ENCODE measurements at places on chromosomes 2 and 18.

- DNase-seq: no peak
Observed at GRCh38 chr2:209388446-209389037, 35.3 kb upstream of the MAP2 start.

GRCh38 chr2:16650287-16651249 lies 15.1 kb downstream of the CYRIA start:
- peak; percentile 56 for DNase-seq

DNA sequence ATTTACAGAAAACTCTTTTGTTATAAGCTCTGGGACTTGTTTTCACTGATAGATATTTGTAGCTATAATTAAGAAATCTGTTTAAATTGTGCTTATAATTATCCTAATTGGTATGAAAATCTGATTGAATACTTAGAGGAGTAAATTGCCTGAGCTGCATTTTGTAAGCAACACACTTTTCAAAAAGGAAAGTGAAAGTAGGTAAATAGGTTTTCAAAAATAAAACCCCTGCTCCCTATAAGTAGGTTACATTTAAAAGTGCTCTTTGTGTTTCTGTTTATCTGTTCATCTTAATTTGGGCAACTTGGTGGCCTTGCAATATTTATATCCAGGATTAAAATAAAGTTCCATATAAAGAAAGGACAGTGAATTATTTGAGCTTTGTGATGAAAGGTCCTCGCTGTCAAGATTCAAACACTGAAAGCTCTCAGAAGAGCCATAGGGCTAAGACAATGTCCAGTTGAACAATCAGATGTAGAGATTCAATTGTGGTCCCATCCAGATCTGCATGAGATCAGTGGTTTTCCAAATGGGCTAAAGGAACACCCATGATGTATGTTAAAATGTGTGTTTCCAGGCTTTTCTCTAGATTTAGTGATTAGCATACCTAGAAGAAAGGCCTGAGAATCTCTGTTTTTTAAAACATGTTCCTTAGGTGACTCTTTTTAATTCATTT lies 371.6 kb downstream of the RPRM start:
- DNase-seq: no peak

- DNase-seq: no peak
Observed at GRCh38 chr18:4102901-4103300, 352.2 kb downstream of the DLGAP1 start.

DNA sequence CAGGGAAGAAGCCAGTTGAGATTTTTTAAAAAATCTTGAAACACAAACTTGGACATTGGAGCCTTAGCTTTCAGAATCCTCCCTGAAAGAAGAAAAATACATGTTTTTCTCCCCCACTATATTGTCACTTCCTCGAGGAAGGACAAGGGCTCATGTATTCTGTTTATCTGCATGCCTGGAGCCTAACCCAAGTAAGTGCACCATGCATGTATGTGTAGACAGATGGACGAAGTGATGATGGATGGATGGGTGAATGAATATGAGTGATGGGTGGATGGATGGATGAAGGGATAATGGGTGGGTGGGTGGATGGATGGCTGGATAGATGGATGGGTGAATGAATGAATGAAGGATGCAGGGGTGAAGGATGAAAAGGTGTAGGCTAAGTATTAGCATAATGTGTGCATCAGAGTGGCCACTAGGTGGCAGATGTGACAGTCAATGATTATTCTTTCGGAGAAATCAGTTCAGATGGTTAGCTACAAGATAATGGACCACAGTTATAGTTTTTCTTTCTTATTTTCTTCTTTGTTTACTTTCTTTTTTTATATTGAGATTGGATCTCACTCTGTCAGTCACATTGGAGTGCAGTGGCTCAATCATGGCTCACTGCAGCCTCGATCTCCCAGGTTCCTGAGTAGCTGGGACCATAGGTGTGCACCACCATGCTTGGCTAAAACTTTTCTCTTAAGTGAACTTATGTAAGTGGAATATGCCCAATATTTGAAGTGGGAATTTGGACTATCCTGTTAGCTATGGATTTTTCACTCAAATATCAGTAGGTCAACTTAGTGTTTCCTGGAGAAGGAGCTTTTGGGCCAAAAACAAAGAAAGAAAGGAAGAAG lies 18.5 kb upstream of the CCDC93 start:
- DNase-seq: peak; percentile 46

DNA sequence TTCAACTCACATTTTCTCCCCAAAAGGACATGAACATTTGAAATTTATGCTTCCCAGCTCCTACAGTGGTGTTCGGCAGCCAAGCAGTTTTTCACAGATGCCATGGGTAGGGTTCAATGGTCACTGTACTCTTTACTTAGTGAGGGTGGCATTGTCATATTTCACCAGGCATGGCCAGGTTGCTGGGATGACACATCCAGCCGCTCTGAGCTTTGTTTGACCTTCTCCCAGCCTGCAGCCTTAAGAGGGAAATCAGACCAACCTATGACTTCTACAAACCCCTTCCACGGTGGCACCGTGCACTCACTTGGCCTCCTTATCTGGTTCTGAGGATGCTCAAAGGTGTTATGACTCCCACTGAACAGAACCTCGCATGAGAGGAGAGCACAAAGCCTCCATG lies 108.4 kb upstream of the SH3BP4 start:
- no peak for DNase-seq

DNA sequence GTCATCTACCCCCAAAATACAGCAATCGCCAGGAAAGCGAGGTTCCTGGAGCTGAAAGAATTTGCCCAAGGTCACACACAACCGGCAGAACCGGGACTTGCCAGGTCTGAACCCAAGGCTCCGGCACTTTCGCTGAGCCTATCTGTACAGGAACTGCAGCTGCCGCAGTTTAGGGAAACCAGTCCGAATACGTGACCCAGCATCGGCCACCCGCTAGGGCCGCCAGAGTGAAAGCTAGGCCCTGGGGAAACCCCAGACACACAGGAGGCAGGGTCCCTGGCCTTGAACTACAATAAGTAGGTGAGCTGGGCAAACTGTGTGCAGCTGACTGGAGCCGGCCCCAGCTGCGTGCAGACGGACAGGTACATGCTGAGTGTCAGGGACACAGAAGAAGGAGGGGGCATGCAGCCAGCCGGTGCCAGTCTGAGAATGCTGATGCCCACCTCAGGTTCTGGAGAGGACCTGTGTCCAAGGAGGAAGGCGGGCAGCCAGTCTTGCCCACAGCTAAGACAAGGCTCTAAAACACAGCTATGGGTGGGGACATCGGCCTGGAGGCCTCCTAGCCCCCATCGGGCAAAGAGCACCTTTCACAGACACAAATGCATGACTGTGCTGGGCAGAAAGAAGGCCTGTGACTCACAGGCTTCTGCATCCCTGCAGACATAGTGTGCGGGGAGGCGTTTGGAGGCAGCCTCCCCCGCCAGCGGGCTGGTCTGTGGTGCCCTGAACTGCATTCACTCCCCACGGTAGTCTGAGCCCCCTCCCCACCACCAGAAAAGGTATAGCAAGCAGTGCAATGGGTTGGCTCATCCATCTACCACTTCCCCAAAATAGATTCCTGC lies 107.4 kb upstream of the ID2 start:
- DNase-seq: peak; percentile 39

DNA sequence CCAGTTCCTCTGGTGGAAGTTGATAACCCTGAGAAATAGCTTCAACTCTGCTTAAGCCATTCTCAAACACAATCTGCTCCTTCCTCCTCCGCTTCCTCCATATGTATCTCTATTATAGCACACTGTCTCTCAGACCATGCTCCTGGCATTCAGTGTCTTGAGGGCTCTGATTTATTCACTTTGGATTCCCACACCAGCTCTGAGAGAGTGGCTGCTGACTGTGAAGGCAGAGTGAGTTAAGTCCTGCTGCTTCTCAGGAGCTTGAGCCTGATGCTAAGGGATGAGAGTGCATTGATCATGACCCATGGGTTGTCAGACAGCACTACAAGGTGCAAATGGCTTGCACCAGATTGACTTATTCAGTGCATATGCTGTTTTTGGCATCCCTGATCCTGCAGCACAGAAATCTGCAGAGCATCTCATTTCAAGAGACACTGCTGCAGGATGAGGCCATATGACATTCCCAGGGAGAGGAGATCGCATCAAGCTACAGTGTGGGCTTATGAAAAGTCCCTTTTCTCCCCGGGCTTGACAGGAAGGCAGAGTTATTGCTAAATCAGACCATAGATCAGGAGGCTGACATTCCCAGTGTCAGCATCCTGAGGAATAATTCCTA lies 500.5 kb upstream of the RAB6C start:
- DNase-seq: no peak

GRCh38 chr2:70921031-70921430 lies 14.7 kb upstream of the ATP6V1B1 start:
- no peak for DNase-seq

GRCh38 chr2:28263690-28264089 lies 129.0 kb upstream of the FOSL2 start:
- no peak for DNase-seq

DNA sequence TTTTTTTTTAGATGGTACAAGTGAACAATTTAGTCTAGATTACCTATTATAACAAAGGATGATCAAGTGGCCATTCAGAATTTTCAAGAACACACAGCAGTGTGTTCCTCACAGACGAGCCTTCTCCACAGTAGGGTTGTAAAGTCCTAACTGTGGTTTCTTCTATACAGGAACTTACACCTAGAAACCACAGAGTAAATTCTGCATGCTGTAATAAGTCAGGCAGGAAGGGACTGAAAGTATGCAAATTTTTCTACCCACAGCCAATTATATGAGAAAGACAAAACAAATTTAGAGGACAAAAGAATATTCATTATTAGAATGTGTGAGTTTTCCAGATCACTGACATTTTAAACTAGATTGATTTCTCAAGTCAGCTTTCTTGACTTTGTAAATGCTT lies 99.5 kb downstream of the RBMS1 start:
- no peak for DNase-seq

DNA sequence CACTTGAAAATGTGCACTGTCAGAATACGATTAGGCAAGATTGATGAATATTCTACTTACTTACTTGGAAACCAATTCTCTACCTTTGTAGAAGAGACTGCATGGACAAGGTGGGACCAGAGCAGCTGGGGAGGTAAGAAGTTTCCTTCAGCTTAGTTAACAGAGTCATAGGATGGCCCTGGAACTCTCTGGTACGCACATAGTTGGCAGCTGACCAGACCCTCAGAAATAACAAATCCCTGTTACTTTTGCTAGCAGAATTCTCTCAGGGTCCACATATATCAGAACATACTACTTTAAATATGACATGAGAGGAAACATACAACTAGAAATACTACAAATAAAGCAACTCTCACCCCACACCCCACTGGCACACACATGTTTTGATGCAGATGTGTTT lies 24.8 kb upstream of the STAT1 start:
- DNase-seq: no peak

- DNase-seq: no peak
Observed at GRCh38 chr2:111024496-111024895, 96.2 kb upstream of the BCL2L11 start.

- no peak for DNase-seq
Observed at GRCh38 chr2:198697218-198697617, 760.5 kb downstream of the SATB2 start.

DNA sequence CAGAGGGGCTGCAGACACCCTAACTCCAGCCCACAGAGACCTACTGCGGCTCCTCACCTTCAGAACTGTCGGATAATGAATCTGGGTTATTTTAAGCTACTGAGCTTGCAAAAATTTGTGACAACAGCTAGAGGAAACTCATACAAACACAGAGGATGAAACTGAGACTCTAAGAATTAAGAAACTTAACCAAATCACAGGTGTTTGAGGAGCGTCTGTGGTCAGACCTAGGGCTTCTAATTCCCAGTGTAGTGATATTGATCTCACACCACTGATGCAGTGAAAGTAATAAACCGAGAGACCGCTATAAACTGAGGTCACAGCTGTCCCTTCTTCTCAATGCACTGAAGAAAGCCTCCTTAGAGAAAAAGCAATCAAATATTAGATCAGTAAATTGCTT lies 110.1 kb downstream of the RGPD3 start:
- DNase-seq: no peak

GRCh38 chr2:131552871-131553270 lies 25.2 kb downstream of the CCDC74A start:
- DNase-seq: no peak

DNA sequence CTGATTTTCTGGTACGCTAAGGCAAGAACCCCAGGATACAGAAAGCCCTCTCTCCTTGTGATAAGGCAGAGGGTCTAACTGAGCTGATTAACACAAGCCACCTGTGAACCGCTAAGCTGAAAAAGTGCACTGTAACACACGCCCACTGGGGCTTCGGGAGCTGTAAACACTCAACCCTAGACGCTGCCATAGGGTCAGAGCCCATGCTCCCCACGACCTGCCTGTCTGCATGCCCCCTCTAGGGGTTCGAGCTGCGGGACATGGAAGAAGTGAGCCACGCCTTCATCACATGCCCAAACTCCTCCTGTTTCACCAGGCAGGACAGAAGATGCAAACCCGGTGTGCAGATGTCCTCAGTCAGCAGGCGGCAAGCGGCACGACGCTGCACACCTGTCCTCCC lies 173.9 kb upstream of the RAB12 start:
- DNase-seq: no peak

Measured in CD14-positive monocyte (primary cell).